ENCODE measurements at places on chromosomes 1 and 21.

GRCh38 chr1:87129606-87130005, 199.1 kb upstream of the LMO4 start:
- DNase-seq: no peak

DNA sequence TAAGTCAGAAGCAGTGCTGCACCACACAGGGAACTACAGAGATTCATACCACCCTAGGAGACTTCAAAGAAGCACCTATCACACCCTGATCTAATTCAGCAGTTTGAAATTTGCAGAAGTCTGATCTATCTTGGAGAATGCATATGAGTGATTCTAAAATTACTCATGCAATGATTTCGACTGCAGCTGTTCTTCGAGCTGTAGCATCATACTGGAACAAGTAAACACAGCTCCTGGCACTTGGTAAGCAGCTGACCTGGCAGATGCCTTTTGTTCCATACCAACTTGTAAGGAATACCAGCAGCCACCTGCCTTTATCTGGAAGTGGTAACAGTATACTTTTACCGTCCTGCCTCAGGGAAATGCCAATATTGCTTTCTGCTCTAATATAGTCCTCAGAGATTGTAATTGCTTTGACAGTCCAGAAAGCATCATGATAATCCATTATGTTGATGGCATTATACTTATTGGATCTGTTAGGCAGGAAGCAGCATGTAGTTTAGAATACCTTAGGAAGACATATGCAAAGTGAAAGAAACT, 25.7 kb downstream of the AADACL4 start:
- DNase-seq: no peak

DNA sequence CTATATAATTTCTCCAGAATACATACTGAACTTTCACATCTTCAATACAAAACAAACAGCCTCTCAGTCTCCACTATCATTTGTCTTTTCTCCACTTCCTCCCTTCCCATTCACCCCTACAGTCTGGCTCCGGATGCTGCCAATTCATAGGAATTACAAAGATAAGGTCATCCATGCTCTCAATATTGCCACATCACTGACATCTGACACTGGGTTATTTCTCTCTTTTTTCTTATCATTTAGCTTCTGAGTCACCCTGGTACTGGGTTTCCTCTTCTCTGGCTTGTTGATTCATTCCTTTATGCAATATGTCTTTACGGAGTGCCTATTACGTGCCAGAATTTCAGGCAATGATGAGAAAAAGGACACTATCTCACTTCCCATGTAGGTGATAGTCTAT, 3.1 kb upstream of the SH3BP5L start:
- DNase-seq: peak; percentile 63

- DNase-seq: no peak
These were observed 136.2 kb upstream of the RUNX3 start for GRCh38 chr1:25066256-25066655.

DNA sequence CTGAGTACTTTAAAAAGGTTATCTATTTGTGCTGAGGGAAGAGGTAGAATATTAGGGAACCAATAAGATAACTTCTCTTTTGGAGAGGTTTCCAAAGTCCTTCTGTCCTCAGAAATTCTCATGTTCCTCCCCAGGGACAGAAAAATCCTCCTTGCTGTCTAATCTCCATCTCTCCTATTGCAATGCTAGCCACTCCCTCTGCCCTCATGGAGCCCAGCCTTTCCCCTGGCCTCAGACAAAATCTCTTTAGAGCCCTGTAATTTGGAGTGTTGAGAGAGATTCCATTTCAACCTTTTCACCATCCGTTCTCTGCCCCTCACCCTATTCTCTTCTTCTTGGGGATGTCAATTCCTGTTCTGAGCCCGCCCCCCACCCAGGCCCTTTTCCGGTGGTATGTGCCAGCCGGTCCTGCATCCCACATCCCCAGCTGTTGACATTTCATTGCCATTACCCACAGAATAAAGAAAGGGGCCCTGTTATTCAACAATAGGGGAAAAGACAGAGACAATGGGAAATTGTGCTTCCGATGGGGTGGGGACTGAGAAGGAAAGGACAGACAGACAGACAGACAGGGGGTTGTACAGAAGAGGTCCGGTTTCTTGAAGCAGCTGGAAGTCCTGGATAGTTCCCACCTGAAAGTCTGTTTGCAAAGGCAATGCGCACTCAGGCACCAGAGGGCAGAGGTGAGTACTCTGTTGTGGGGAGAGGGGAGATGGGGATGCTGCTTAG, at the start of gene HAPLN2:
Gene HAPLN2, plus strand, starts transcription at position 563 of the 729 bp plus-strand sequence. CDS start 4,076 bp downstream, outside the sequence.
- DNase-seq: no peak

GRCh38 chr1:85460555-85461088, 4.3 kb downstream of the DDAH1 start:
- no peak for DNase-seq

DNA sequence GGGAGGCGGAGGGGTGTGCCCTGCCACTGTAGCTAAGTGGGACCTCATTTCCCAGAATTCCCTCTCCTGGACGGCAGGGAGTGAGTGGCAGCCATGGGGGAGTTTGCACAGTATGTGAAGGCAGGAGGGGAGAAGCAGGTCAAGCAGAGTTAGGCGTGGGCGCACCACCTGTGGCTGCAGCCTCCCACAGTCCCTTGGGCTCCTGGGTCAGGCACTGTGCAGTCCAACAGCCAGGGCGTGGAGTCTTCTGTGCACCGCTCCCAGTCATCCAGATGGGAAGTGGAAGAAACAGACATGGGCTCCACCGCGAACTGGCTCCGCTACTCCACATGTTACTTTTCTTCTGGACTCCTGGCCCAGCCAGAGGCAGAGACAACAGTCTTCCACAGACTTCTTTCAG, 85.4 kb upstream of the TIAM1 start:
- no peak for DNase-seq

GRCh38 chr1:186574926-186575325, 105.3 kb downstream of the PTGS2 start:
- DNase-seq: no peak

DNA sequence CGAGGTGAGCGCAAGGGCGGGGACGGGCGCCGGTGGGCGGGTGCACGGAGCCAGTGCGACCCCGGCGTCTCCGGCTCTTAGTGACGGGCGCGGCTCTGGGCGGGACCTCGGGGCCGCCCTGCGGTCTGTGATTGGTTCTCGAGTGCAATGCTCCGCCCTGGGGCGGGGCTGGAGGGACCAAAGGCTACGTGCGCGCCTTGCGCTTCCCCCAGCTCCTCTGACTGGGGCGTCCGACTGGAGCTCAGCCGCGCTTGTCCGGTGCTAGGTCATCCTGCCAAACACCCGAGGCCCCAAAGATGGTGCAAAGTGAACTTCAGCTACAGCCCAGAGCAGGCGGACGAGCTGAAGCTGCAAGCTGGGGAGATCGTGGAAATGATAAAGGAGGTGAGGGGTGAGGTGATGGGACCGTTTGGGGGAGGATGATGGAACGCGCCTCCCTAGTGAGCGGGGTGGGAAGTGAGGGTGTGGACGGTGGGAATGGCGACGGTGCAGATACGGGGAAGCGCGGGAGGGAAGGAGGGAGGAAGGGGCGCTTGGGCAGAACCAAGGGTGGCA, 811 bp downstream of the SH3D21 start:
- peak; percentile 95 for DNase-seq

- no peak for DNase-seq
These were observed 52.5 kb downstream of the CDC14A start for GRCh38 chr1:100404821-100405220.

DNA sequence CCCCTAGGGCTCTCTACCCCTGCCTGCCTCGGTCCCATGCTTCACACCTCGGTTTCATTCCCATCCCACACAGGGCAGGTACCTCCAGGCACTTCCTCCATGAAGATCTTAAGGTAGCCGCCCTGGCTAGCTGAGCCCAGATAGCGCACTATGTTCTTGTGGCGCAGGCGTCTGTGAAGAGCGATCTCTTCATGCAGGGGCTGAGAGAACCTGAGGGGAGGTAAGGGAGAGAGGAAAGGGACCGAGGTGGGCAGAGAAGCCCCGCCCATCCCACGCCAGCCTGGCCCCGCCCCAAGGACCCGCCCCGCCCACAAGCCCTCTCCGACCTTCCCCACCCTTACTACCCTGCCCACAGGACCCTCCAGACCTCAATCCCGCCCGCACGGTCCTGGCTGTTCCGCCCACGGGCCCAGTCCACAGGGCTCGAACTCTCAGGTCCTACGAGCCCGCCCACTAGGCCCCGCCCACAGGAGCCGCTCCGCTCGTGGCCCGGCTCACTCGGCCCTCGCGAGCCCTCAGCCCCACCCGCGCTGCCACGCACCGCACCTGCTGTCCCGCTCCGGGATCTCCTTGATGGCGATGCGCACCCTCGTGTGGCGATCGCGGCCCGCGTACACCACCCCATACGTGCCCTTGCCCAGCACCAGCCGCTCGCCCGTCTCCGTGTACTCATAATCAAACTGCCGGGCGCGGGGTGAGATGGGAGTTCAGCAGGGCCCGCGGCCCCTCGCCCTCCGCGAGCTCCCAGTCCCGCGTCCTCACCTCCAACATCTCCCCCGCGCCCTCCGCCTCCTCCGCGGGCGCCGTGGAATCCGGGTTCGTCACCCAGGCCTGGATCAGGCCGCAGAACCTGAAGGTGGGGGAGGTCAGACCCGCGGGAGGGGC, 6.4 kb downstream of the MAP3K6 start:
- no peak for DNase-seq

- DNase-seq: peak; percentile 87
These were observed at the start of gene CD53 for GRCh38 chr1:110872745-110873720. CD53 (plus strand) TSS chr1:110873148; CDS start chr1:110891409, 18,261 bp downstream.

DNA sequence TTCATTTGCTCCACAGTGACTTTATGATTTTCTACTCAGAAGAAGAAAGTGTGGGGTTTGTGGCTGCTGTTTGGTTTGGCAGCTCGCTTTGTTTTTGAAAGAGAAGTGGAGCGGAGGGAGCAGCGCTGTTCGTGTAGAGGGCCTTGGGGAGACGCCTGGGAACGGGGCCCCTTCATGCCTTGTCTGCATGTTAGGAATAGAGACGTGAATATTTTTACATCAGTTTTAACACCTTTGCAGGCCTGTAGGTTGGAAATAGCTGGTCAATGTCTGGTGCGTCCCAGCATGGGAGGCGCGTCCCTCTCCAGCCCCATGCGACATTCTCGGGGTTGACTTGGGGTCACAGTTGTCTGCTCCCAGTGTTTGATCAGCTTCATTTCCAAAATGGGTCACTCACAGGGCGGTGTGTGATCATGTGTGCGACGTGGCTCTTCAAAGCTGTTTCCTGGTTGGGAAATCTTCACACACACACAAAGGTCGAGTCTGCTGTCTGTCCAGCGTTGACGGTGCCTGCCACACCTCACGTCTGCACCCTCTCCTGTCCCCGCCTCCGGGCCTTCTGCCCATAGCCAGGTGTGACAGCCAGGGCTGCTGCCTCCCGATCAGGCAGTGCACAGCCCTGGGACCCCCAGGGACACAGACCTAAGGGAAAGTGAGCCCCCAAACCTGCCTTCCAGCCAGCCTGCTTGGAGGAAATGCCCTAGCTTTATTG, 149.2 kb downstream of the PSMG1 start:
- no peak for DNase-seq

DNA sequence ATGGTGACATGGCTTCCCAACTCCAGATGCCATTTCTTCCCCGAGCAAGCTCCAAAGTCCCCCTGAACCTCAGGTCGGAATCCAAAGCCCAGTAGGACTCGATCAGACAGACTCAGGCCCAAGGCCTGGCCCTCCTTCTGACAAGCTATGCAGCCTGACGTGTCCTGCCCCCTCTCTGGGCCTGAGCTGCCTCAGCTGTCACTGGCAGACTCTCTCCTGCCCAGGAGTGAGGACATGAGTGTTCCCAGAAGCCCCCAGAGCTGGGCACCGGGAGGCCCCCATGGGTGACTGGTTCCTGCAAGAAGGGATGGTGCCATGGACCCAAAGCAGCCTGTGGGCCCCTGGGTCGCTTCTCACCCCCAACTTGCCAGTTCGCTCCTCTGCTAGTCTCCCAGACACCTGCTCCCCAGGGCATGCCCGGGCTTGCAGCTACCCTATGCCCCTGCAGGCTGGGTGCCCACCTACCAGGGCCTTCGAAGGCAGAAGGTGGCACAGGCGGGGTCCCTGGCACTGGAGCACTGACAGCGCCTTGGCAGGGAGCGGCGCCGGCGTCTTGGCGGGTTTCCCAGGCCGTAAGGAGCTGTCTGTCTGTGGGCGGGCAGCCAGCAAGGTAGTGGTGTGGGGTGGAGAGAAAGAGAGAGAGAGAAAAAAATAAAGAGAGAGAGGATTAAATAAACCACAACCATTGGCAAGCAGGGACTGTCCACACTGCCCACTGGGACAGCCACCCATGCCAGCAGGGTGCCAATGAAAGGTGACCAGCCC, 2.3 kb downstream of the EDN2 start:
- no peak for DNase-seq

DNA sequence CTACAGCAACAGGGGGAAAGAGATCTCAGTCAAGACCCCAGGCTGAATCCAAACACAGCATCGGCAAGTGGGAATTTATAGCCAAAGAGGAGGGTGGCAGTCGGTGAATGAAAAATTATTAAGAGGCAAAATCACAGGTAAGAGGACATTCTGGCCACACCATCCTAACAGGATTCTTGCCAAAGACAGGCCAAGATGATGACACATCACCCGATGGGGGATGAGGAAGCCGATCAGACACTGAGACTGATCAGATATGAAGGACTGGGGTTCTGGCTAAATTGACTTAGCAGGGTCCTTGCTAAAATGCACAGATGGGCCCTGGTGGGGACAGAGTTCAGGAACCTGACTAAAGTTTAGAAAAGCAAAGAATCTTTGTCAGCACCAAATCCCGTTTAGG, 402.2 kb downstream of the SMYD3 start:
- DNase-seq: no peak

DNA sequence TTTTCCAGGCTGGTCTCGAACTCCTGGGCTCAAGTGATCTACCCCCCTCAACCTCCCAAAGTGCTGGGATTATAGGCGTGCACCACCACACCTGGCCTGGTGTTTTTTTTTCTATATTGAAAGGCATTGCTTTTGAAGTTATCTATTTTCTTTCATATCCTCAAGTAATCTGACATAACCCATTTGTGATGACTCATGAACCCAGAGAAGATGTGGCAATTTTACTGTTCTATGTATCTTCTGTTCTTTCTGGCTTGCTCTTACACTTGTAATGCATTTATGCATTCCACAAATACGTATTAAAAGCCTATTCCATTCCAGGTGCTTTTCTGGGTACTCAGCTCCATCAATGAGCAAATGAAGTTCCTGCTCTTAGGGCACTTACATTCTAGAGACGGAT, 29.9 kb upstream of the ERRFI1 start:
- peak; percentile 43 for DNase-seq

- no peak for DNase-seq
These were observed 2.9 kb downstream of the ZBTB40 start for GRCh38 chr1:22454476-22455056.

DNA sequence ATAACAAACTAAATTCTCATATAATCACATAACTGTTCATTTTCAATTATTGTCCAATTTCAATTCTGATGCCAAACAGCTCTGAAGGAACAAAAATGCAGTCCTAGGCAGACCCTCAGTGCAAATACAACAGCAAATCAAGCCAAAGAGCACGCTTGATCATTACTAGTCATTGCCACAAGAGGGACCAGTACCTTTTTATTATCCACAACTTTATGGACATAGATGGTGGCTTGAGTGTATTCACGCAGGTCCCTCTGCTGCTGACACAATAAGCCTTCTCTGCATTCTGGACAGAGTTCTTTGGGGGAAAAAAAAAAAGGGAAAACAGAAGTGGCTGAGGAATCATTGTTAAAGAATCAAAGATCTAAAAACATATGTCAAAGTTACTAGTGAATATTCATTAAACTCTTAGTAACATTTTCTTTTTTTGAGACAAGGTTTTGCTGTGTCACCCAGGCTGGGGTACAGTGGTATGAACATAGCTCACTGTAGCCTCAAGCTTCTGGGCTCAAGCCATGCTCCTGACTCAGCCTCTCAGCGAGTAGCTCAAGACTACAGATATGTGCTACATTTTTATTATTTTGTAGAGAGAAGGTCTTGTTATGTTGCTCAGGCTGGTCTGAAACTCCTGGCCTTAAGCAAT, 34.3 kb upstream of the RAP1GAP start:
- DNase-seq: peak; percentile 20

- DNase-seq: no peak
These were observed 164.5 kb upstream of the ETV3 start for GRCh38 chr1:157302724-157303123.

Measured in inflammatory macrophage (primary cell).